ENCODE measurements at places on chromosomes 16 and 17. TPM values are rescaled to one million over a fixed set of nuclear protein-coding genes. Genes with fewer than 3 reads are reported as not detected.
A peak's percentile ranks its signal among the peaks of the same experiment; 100 is the strongest.

DNA sequence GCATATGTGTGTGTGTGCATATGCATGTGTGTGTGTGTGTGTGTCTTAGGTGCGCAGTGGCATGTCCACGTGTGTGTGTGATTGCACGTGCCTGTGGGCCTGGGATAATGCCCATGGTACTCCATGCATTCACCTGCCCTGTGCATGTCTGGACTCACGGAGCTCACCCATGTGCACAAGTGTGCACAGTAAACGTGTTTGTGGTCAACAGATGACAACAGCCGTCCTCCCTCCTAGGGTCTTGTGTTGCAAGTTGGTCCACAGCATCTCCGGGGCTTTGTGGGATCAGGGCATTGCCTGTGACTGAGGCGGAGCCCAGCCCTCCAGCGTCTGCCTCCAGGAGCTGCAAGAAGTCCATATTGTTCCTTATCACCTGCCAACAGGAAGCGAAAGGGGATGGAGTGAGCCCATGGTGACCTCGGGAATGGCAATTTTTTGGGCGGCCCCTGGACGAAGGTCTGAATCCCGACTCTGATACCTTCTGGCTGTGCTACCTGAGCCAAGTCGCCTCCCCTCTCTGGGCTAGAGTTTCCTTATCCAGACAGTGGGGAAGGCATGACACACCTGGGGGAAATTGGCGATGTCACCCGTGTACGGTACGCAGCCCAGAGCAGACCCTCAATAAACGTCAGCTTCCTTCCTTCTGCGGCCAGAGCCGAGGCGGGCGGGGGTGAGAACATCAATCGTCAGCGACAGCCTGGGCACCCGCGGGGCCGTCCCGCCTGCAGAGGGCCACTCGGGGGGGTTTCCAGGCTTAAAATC is 47.6 kb downstream of the IL21R start:
- DNase-seq = peak; percentile 30

- DNase-seq = no peak
Measured at GRCh38 chr16:5850632-5851392, 753.2 kb upstream of the EEF2KMT start.

GRCh38 chr17:2215616-2216364 is 87.8 kb downstream of the SMG6 start:
- DNase-seq = peak; percentile 90

GRCh38 chr17:42135151-42135550 is 12.5 kb downstream of the HSPB9 start:
- no peak for DNase-seq

GRCh38 chr17:5871666-5872065 is 198.5 kb upstream of the WSCD1 start:
- DNase-seq = no peak

GRCh38 chr16:78641433-78641832 is 542.0 kb downstream of the WWOX start:
- DNase-seq = no peak

PABPN1L gene
- not detected for total RNA-seq

KREMEN2 gene
- total RNA-seq = not detected

TNK1 gene
- 9.3 TPM for total RNA-seq
